ENCODE measurements at places on chromosomes 12 and 14.

- peak; percentile 70 for DNase-seq
Observed at GRCh38 chr14:64504897-64505794, 576 bp downstream of the ZBTB1 start.

DNA sequence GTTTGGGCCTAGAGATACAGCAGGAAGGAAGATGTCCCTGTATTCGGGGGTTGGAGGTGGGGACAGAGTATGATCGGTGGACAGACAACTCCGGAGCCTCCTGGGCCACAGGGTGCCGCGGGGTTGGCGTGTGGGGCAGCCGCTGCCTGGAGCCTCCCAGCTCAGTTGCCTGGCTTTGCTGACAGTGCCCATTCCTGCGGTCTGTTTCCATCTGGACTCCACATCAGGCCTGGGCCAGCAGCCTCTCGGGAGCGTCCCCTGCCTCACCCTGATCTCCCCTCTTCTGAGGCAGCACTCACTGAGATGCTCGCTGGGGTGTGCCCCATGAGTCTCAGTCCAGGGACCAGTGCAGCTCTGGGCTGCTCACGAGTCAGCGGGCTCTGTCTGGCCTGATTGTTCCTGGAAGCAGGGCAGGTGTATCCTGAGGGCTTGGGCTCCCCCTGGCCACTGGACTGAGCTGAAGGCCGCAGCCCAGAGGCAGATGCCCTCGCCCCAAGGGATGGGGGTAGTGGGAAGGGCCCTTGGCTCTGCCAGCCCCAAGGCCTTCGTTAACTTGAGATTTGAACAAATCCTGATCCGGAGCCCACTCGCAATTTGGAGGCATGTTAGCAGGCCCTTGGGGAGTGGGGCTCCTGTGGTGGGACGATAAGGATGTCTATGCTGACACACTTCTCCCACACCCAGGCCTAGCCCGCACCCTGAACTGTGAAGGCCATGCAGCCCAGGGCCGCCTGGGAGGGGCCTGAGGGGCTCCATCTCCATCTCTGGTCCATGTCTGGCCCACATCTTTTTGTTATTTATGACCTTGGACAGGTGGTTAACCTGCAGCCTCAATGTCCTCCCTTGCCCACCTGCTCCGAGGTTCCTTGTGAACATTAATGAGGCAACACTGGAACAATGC, 7.5 kb downstream of the HIP1R start:
- no peak for DNase-seq

DNA sequence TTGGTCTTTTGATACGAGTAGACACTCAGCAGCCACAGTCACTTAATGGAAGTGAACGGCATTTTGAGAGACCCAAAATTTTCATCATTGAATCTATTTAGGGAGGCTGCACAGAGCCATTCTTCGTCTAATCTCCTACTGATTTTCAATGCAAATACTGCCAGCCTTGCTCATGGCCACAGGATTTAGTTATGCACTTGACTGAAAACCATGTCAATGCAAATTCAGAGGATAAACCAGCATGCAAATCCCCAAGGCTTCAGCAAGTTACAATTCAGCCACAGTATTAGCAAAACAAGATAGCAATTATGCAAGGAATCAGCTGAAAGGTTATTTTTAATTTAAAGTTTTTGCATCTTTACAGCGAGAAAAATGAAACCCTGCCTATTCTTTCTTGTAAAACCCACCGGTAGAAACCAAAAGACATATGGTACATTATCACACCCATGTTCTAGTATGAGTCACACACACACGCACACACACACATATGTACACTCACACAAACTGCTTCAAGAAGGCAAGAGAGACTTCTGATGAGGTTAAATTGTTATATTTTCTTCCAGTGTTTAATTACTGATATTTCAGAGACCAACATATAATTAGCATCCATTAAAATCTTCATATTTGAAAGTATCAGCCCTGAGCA, 985.3 kb upstream of the FLRT2 start:
- no peak for DNase-seq

DNA sequence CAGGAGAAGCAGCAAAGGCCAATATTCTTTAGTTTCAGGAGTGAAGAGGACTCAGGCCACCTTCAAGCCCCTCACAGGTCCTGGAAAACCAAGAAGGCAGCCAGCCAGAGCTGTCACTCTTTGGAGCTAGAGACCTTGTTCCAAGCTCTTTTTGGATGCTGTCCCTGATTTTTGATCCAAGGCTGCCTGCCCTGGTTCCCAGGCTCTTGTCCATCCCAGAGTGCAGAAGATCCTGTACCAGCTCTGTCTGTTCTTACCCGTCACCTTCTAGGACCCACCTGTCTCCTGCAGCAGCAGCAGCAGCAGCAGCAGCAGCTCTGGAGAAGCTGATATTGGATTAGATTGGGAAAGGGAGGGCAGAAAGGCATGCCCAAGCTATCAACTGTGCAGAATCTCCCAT, 157.1 kb upstream of the NEDD1 start:
- no peak for DNase-seq

DNA sequence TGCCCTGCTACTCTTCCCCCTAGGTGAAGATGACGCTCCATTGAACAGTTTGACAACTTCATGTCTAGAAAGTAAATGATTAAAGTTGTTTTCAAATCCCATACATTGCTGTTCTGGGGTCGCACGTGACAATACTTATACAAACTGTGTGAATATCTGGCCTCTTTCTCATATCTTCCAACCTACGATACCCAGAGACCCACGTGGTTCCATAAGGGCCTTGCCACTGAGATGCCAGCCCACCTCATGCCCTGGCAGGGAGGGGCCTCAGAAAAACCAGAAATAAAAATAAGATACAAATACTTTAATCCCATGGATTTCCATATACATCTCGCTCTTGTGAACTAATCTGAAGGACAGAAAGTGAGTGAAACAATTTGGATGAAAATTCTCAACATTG, 4.5 kb downstream of the GZMB start:
- DNase-seq = no peak

- DNase-seq = no peak
Observed at GRCh38 chr12:32828120-32828519, 68.5 kb downstream of the PKP2 start.

- no peak for DNase-seq
Observed at GRCh38 chr12:72521326-72521725, 249.2 kb downstream of the TRHDE start.

DNA sequence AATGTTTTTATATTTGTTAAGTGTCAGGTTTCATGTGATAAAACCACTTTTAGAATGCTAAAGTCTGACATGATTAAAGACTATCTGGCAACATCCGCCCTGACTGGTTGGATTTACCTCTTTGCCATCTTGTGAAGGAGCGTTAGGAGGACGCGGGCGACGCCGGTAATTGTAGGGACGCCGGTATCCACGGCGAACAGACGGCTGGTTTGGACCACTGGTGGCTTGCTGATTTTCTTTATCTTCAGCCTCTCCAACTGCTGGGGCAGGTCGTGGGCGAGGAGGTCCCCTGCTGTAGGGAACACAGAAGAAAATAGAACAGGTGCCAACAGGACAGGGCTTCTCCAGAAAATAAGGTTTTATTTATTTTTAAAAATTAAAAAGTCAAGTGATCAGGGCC, 21.3 kb downstream of the YBX3 start:
- no peak for DNase-seq

GRCh38 chr12:116070444-116070843, 207.0 kb downstream of the MED13L start:
- no peak for DNase-seq

DNA sequence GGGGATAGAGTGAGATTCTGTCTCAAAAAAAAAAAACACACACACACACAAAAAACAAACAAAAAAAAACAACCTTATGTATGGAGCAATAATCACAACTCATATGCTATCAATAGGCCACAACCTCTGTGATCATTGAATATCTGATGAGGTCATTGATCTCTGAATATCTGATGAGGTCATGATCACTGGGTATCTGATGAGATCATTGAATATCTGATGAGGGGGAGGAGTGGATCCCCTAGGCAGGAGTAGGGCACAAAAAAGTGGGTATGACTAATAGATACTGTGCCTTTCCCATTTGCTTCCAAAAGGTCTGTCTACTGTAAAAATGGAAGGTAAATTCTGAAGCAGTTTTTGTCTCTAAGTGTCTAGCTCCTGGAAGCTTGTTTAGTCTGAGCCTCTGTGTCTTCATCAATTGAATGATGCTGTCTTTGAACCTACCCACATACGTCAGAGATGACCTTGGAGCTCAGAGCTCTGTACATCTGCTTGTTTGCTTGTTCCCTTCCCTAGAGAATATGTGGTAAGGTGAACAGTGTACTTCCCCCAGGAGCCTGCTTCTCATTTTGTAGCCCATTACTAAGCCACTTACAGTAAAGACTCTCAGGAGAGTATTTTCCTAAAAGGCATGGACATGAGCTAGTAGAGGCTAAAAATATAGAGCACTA, 13.6 kb downstream of the PAH start:
- DNase-seq = no peak

GRCh38 chr14:90456551-90456950, 59.7 kb downstream of the CALM1 start:
- no peak for DNase-seq

DNA sequence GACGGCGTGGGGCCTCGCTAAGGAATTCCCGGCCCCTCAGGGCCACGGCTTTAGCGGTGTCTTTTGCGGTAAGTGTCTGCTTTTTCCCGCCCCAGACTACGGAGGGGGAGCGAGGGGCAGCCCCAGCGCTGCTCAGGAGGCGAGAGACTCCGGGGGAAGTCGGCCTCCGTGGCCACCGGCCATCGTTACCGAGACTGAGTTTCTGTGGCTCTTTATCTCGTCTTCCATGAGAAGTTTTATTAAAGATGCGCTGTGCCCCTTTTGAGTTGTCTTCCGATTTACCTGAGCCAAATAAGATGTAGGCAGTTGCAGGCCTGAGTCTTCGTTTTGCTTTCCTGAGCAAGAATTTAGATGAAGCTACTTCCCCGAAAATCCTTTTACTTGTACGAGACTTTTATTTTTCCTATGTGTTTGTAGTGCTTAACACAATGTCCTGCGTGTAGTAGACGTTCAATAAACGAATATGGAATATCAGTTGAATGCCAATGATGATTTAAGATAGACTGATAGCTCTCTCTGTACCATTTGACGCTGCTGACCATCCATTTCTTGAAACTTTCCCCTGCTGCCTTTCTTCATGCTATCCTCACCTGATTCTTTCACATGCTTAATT, 462 bp downstream of the SRP54 start:
- no peak for DNase-seq

DNA sequence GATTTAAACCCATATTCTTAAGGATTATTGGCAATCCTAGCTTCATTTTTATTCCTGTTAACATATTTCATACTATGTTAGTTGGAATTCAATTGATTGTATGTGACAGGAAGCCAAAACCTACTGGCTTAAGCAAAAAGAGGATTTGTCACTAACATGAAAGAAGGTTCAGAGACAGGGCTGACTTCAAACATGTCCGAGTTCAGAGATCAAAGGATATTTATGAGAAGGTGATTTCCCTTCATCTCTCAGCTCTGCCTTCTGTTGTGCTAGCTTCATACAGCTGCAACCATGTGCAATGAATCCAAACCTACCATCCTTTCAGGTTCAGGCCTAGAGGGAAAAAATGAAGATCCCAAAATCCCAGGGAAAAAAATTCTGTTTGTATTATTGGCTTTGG, 349.7 kb downstream of the ATP23 start:
- no peak for DNase-seq

DNA sequence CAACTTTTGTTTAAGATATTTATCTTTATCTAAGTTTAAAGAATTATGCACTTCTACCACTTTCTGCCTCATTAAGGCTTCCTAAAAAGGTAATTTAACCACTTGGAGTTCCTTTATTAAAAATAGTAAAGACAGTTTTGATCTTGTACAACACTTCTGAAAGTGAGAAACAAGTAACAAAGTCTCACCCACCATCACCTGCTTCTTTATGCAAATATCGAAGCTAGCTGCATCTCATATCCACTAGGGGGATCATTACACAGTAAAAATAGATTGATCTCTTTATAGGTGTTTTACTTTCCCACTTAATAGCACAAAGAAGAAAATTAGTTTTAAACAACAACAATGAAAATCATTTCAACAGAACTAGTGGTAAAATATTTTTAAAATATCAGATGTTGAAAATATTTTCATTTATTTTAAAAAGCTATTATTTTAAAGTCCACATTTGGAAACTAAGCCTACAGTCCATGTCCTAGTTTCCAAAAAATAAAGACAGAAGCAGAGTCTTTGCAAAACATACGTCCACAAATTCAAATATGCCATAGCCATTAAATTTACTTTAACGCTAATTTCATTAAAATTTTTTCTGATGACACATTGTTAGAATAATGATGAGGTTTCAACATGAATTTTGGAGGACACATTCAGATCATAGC, 160.0 kb upstream of the SOX5 start:
- DNase-seq = no peak

DNA sequence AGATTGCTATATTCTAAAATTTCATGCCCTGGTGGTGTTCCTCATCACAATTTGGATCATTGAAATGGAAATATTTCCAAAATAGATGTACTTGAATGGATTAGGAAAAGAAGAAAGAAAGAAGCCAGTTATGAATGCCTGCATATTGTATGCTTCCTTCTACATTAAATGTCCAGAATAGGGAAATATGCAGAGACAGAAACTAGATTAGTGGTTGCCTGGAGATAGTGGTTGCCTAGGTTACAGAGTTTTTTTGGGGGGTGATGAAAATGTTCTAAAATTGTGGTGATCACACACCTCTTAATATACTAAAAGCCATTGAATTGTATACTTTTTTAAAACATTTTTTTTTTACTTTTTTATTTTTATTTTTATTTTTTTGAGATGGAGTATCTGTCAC, 18.0 kb downstream of the TUBA1A start:
- DNase-seq = no peak

DNA sequence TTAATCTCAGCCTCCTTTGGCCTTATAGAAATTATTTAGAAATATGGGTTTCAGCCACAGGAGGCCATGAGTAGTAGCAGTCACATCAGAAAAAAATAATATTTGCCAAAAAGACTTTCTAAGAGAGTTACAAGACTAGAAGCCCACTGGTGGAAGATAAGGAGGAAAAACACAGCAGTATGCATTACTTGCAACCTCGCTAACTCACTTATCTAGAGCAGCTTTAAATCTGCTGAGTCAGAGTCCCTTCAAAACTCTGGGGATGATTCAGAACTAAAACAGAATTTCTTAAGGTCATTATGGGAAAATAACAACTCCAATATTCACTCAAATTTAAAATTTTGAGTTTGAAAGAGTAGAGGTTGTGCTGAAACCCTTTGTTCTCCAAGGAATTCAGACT, 6.2 kb downstream of the OR4K17 start:
- no peak for DNase-seq

DNA sequence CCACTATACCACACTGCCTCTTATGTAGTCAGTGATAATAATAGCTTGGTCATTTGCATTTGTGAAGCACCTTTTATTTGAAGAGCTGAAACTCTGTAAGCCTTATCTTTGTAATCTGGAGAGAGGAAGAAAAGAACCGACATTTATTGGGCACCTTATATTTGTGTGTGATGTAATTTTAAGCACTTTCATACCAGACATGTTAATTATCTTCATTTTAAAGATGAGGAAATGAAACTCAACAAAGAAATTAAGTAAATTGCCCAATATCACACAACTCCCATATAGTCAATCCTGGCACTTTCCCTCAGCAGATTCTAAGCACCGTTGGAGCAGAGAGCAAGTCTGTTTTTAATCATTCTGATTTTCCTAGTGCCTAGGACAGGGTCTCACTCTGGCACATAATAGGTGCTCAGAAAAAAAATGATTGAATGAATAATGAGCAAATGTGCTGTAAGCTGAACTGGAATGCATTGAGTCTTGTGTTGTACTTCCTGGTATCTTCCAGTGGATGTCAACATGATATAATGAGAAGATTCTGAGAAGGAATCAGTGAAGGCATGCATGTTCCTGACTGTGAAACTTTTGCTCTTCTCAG, 418.9 kb downstream of the ZFP36L1 start:
- no peak for DNase-seq

All from stimulated activated CD4-positive, alpha-beta T cell treated with anti-CD3 and anti-CD28 coated beads, TNF-alpha, amount 100 ng/mL, for 24 hours (primary cell).